ENCODE measurements at places on chromosomes 1 and 21.
A peak's percentile ranks its signal among the peaks of the same experiment; 100 is the strongest.

- DNase-seq, result no peak
These were observed 345.5 kb downstream of the DISC1 start for GRCh38 chr1:231972111-231972445.

- peak; percentile 90 for DNase-seq
These were observed 4.9 kb downstream of the SH3BGRL3 start for GRCh38 chr1:26284597-26285347.

- DNase-seq, result no peak
These were observed 265.2 kb upstream of the VAMP3 start for GRCh38 chr1:7505771-7506453.

DNA sequence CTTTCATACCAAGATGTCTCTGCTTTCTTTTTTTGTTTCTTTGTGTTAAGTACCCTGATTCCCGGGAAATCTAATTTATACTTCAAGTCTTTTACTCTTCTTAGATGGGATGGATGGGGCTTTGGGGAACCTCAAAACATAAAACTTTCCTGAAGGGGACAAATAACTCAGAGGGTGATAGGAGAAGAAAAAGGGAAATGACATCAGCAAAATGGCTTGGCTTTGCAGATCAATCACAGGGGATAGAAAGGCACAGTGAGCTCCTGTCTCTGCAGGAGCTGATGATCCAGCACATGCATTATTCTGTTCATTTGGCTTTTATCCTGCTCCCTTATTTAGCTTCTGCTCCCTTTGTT lies 1.4 kb upstream of the CA14 start:
- DNase-seq, result no peak

GRCh38 chr1:17992800-17993199 lies 114.8 kb upstream of the IGSF21 start:
- DNase-seq, result no peak

DNA sequence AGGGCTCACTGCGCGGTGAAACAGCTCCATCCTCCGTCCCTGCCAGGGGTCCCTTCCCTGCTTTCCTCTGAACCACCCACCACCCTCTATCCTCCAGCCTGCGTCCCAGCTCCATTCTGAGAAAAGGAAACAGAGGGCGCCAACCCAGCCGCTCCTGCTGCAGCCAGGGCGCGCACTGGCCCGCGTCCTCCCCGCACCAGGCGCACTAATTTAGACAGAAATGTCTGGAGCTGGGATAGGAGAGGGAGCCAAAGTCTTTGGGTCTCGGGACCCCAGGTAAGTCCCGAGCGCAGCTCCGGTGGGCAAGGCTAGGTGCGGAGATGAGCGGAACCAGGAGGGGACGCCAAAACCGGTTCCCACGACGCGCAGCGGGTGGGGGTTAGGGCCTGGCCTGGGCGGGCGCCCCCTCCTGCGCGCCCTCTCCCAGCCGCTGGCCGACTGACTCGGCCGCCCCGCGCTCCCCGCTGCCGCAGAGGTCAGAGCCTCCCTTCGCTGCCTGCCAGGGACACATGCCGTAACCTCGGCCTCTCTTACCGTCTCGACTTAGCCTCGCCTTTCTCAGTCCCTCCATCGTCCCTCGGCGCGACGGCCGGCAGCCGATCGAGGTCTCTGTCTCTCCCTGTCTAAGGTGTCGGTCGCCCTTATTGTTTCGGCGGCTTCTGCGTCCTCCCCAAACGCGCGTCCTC lies 2.0 kb downstream of the CAMK2N1 start:
- no peak for DNase-seq

GRCh38 chr1:87575528-87575927 lies 246.8 kb downstream of the LMO4 start:
- peak; percentile 14 for DNase-seq

DNA sequence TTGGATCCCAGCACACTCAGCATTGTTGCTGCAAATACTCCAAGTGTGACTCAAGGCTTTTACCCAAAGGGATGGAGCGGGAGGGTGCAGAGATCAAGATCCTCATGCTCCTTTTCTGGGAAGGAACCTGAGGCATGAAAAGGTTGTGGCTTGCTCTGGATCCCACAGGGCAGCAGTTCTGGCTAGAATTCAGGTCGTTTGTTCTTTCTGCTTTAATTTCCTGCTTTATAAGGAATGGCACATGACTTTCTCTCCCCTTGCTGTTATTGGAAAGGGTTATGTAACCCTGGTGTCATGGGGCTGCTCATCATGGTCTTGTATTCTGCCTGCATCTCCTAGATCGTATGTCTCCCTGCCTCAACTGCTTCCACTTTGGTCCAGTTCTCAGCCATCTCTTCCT lies 101.6 kb downstream of the NOS1AP start:
- peak; percentile 23 for DNase-seq

DNA sequence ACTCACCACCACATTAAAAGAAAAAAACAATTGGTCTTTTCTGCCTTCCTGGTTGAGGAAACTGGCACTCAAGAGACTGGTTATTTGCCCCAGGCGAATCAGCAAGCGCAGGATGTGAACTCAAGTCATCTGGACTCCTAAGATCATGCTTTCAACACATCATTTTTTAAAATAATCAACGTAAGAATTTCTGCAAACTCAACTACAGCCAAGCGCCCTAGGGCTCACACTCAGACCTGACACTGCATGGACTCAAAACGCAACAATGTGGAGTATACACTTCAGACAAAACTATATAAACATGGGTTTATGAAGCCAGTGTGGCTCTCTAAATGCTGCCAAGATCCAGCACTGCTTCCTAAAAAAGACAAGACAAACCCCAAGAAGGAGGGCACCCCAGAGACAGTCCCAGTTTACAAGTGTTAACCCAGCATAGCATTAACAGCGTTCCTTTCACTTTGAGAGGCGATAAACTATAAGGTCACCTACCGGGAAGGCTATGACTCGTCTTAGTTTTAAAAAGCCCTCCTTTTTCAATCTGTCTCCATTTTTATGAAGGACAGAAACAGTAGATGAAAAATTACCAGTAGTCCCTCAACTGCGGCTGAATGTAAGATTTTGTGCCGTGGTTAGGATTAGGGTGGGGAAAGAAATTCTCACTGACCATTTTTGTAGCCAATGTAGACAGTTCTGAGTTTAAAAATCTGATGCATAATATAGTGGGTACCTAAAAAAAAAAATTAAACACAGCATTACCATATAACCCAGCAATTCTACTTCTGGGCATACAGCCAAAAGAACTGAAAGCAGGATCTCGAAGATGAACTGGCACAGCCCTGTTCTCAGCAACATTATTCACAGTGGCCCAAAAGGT lies 54.8 kb downstream of the SIPA1L2 start:
- DNase-seq, result peak; percentile 45

DNA sequence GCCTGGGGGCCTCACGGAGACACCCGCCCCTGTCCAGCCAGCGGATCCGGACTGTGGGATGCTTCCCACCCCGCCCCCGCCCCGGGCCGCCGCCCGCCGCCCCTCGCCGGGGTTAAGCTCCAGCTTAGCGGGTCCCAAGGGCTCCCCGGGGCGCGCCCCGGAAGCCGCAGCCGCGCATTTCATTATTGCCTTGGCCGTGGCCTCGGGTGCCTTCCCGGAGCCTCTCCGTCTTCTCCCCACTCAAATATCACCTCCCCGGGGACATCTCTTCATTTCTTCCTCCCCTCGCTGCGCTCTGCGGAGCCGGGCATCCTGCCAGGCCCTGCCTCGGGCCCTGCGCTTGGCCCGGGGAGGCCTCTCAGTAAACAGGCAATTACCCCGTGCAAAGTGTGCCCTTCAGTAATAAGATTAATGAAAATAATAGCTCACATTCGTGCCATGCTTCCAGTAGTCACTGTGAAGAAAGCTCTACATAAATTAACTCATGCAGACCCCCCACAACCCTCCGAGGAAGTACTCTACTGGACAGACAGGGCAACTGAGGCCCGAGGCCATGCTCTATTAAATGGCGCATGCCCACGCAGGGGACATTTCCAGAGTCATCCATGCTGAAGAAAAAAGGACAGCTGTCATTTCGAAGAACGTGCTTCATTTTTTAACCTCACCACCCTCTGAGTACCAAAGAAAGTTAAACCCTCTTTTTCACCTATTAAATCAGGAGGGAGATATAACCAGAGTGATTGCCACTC lies 49.9 kb upstream of the LAPTM5 start:
- DNase-seq, result peak; percentile 83

- DNase-seq, result no peak
These were observed 139.4 kb upstream of the B3GALT2 start for GRCh38 chr1:193325771-193326170.

GRCh38 chr21:35329940-35330660 lies 281.0 kb upstream of the RUNX1 start:
- DNase-seq, result peak; percentile 30

- no peak for DNase-seq
These were observed 44.3 kb upstream of the CAPZB start for GRCh38 chr1:19529664-19530063.

DNA sequence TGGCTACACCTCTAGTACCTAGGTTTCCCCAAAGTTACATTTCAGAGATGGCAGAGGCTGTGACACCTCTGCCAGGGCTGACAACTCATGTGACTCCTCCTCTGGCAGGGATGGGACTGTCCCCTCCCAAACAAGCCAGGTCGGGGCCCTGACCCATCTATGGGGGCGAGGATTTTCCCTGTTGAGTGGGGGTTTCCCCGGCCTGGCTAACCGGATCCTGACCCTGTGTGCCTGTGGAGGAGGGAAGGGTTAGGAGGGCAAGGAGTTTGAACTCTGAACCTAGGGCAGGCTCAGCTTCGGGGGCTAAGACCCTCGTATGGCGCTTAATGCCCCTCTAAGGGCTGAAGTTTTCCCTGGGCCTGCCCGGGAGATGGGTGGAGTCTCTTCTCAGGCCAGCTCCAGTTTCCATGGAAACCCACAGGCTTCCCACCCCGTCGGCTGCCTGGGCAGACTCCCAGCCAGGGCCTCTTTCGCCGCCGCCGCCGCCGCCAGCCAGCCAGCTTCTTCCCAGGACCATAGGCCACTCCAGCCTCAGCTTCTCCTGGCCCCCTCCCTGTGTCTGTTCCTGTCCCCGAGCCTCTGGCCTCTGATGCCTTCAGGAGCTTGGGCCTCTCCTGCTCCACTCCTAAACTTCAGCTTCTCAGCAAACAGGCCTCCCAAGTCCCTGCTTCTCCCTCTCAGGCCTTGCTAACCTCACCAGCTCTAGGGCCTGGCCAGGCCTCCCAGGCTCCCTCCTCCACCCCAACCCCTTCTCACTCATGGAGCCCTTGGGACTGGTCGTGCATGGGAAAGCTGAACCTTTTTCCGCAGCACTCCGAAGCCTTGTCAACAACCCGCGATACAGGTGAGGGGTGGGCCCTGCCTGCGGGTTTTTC lies at the start of gene BTBD19:
BTBD19 (plus strand) TSS at position 461 of the 875 bp plus-strand sequence; CDS start at position 759, 298 bp downstream.
- peak; percentile 94 for DNase-seq

DNA sequence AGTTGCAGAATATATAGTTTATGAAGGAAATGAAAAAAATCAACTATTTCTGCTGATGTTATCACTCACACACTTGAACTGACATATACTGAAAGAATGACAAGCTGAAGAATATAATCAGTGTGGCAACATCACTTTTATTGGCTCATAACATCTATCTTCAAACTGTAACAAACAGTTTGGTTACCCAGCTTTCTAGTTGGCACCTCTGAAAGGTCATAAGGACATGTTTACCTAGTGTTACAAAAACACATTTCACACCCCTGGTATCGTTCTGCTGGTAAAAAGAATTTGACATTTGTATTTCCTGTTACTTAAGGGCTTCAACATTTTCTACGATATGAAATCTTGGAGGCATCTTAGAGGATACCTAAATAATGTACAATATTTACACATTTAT lies 1267.0 kb upstream of the NCAM2 start:
- no peak for DNase-seq

GRCh38 chr1:61261595-61261994 lies 179.2 kb downstream of the NFIA start:
- no peak for DNase-seq

GRCh38 chr1:33738976-33739375 lies 124.9 kb upstream of the HMGB4 start:
- DNase-seq, result no peak

DNA sequence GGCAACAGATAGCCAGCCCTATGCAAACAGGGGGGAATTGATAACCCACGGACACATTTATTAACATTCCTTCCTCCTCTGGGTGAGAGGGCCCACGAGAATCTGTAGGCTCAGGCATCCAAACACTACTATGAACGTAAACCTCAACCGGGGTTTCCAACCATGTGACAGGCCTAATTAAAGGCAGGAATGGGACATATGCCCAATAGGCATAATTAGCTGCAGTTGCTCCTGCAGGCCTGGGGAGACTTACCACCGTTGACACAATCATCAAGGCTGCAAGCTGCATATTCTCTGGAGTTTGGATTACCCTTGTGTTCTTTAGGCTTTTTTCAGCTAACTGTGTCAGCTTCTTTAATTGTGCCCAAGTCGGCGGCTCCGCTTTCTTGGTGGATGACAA lies 22.2 kb upstream of the GBP1 start:
- DNase-seq, result no peak

DNA sequence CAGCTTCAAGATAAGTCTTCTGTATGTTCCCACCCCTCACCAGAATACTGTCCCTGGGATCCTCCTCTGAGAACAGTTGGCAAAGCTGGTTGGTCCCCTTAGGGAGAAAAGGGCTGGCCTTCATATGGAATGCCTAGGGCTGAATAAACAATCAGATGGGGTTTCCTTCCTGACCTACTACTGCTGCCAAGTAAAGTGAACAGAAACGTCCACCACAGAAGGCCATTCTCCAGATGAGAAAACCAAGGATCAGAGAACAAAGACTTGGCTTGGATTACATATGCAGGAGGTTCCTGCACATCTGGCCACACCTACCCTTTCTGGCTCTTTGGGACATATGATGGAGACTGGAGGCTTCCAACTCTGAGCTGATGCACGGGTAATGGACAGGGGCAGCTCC lies 194.5 kb downstream of the HIVEP3 start:
- peak; percentile 41 for DNase-seq

DNA sequence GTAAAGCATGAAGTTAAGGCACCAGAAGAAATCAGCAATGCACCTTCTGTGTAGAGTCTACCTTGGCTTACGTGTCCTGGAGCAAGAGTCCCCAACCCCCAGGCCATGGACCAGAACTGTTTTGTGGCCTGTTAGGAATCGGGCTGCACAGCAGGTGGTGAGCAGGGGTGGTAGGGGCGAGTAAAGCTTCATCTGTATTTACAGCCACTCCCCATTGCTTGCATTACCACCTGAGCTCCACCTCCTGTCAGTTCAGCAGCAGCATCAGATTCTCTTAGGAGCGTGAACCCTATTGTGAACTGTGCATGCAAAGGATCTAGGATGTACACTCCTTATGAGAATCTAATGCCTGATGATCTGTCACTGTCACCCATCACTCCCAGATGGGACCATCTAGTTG lies 21.5 kb downstream of the ZMYND12 start:
- DNase-seq, result no peak

DNA sequence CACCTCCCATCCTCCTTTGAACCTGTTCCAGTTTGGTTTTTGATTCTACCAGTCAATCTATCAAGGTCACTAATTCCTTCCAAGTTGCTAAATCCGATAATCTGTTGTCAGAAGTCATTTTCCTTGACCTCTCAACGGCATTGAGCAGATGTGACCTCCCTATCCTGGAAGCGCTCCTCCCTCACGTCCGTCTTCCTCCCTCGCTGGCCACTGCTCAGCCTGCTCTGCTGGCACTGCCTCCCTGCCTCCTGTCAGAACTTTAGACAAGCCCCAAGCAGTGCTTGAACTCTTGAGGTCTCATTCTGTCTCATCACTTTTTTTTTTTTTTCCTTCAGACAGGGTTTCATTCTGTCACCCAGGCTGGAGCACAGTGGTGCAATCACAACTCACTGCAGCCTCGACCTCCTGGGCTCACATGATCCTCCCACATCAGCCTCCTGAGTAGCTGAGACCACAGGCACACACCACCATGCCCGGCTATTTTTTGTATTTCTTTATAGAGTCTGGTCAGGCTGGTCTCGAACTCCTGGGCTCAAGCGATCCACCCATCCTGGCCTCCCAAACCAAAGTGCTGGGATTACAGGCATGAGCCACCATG lies 4.4 kb upstream of the ACOT7 start:
- DNase-seq, result no peak

GRCh38 chr1:156641761-156642264 lies at the start of gene BCAN:
Gene BCAN (plus strand): TSS chr1:156642117. CDS start chr1:156646055, 3,938 bp downstream.
- no peak for DNase-seq
